ENCODE measurements at places on chromosomes 5 and 9.

DNA sequence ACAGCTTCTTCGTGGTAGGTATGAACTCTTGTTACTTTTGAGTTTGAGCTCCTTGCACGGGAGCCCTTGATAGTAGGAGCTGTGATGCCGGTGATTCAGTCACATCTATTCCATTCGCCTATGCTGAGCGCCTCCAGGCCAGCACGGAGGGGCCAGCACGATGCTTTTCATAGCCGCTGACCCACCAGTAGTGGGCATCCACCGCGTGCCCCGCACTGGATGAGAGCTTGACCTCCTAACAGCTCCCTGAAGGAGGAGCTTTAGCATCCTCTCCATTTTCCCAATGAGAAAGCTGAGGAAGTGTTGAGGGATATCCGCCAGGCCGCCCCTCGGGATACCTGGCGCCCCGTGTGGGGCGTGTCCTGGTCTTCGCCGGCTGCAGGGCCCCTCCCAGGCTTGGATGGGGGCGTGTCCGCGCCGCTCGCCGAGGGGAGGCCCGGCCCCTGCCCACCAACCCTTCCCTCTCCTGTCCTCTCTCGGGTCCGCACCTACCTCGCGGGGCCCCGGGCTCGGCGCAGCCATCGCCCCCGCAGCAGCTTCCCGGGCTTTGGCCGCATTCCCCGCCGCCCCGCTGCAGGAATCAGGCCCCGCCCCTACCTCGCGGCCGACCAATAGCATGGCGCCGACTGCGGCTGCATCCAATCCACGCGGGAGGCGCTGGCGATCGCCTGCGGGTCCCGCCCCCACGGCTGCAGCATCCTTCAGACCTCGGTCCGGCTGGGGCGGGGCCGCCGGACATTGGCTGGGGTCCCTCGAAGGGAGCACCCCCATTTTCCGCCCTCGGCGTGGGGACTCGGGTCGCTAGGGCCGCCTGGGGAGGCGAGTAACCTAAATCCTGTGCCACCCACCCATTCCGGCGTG is at the start of gene PIP5KL1:
PIP5KL1 (minus strand) TSS at position 547 of the 861 bp plus-strand sequence; CDS start at position 522, 25 bp downstream.
- DNase-seq, result peak; percentile 85

DNA sequence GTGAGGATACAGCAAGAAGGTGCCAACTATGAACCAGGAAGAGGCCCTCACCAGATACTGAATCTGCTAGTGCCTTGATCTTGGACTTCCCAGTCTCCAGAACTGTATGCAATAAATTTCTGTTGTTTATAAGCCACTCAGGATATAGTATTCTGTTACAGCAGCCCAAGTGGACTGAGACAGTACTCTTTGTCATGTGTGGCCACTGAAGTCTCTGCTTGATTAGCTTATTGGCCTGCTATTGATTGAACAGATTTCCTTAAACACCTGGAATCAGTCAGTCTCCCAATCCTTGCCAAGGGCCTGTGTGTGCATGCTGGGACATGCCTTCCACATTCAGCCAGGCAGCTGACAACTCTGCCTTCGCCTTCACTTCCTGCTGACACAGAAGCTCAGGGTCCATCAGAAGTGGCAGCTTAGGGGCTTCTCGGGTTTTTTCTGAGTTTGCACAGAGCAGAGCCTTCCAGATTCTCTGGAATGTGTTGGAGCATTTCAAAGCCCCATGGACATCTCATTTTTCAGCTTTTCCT is 13.7 kb upstream of the ROR2 start:
- DNase-seq, result no peak

DNA sequence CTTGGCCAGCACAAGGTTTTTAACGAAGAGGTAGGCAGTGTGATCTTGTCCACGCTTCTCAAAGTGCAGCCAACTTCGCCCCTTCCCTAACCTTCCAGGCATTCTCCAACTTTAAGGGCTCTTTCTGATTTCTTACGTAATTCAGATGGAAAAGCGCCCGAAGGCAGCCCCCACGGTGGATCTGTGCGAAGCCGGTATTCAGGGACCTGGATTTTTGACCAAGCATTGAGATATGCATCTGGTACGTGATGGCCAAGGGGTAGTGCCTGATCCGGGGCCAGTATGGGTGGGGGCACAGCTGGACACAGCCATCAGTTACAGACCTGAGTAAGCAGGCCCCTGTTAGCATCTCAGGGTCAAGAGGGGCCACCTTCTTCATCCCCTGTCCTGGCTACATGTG is 80.0 kb downstream of the AMBP start:
- DNase-seq, result no peak

DNA sequence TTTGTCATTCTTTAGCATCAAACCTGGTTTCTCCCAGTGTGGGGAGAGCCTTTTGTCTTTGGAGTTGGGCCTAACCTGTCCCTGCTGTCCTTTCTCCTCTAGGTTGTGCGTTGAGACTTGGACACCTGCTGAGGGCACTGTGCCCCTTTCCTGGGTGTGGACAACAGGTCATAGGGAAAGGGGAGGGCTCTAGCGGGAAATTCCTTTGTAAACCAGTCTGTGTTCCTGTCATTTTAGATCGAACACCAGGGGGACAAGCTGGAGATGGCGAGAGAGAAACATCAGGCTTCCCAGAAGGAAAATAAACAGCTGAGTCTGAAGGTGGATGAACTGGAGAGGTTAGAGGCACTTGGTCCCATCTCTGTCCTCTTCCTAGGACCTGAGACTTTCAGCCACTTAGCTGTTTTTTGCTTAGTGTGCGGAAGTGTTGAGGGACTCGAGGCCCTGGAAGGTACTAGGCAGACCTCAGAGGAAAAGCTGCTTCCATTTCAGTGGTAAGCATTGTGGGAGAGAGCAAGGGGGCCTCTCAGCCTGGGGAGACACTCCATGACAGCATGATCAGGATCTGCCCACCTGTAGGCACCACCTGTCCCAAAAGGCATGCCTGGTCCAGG is 8.6 kb upstream of the GLE1 start:
- DNase-seq, result no peak

- DNase-seq, result no peak
Observed at GRCh38 chr5:8839361-8840055, 706.4 kb downstream of the SEMA5A start.

DNA sequence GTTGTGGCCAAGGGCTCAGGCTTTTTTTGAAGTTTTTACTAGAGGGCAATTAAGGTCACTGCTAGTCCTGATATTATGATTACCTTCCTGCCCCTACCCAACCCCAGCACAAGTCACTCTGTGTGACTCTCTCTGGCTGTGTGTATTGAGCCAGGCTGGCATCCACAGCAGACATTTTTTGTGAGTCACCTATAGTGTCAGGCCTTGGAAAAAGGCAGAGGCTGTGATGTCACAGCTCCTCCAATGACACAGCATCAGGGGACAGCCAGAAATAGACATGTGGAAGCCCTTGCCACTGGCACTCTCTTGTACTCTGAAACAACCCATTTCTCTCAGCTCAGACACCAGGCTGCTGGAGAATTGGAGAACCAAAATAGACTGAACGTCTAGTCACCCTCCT is 145.4 kb downstream of the NMUR2 start:
- DNase-seq, result no peak

- peak; percentile 74 for DNase-seq
Observed at GRCh38 chr5:171629628-171630349, 155.8 kb upstream of the SMIM23 start.

GRCh38 chr9:129777769-129778130 is 24.9 kb upstream of the PTGES start:
- no peak for DNase-seq

GRCh38 chr5:92916036-92916435 is 665.0 kb downstream of the NR2F1-AS1 start:
- DNase-seq, result no peak

- no peak for DNase-seq
Observed at GRCh38 chr5:164818445-164818844, 1313.0 kb downstream of the MAT2B start.

GRCh38 chr5:74766418-74766848 is 484 bp downstream of the GFM2 start:
- DNase-seq, result peak; percentile 92

DNA sequence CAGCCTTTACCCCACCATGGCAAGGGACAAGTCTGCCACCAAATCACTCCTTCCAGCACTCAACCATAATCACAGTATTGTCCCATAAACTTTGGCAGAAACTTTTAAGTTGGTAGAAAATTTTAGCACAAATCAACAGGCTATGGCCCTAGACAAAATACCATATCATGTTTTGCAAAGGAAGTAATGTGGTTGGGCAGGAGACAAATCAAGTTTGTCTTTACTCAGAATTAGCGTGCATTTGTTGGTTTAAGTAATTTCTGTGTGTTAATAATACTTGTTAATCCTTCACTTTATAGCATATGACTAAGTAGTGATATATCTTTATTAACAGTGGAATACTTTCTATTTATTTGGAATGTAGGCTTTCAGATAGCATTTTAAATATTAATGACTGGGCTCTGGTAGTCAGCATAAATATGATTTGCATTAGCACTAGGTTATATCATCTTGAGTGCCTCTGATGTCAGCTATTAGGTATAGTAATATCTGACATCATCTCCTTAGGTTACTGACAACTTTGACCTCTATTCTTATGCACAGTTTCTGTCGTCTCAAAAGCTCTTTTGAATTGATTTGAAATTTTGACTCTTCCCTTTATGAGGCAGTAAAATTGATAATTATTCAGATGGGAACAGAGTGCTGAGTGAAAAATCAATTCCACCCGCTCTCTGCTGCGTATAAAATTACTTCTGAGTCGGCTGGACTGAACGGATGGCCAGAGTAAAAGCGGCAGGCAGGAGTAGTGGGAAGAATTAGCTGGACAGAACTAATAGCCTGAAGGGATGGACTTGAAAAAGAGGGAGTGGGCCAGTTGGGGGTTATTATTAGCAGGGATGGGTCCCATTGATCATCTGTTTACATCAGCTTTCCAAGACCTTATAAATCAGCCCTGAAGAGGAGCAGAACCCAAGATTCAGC is 40.1 kb upstream of the TLX3 start:
- no peak for DNase-seq

DNA sequence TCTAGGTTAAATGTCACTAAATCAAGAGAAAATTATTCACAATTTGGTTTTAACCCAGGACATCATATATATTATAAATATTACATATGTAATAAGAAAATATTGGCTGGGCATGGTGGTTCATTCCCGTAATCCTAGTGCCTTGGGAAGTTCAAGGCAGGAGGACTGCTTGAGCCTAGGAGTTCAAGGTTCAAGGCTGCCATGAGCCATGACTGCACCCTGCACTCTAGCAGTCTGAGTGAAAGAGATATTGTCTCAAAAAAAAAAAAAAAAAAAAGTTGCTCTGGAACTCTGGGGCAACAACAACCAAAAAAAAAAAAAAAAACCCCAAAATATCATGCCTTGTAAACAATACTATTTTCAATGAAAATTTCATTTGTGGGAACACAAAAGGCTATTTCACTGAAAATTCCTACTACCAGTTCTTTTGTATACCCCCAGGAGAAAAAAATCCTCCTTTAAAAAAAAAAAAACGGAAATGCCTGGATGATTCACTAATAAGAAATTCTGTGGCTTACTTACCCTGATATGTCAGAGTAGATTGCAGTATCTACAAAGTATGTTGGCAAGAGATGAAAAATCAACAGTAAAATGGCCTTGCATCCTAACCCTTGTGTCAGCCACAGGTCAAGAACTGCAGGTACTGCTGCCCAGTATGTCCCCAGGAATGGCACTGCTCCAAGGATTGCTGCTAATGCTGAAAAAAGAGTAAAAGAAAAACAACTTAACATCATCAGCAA is 22.6 kb upstream of the CTNNAL1 start:
- DNase-seq, result no peak

DNA sequence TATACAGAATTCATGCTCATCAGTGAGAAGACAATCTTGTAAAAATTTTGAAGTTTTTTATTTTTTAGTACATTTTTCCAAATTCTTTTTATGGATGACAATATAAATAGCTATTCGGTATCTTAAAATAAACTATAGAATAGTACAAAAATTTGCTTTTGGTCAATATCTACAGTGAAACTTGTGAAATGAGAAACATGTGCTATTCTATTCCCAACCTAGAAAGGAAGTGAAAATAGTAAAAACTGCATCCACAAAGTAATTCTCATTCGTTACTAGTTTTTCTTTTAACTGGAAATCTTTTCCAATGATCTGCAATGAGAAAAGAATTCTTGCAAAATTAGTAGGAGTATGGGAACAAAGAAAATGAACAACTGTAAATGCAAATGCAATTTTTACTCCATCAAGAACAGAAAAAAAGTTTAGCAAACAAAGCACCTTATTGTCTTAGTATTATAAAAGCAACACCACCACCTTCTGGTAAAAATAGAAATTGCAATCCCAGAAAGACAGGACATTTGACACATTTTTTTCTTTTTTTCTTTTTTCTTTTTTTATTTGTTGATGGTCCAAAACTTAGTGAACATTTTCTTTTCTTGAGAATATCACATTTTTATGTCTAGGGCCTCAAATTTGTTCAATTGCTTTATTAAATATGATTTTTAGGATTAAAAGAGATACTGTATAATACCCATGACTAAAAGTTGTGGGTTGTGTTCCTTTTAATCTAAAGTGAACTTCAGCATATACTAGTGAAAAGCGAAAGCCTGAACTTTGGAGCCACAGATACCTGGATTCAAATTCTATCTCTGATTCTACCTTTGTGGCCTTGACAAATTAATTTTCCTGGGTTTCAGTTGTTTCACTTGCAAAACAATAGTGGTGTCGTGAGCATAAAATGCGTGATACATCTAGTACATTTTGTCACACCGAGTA is 72.3 kb downstream of the SLCO4C1 start:
- peak; percentile 83 for DNase-seq

DNA sequence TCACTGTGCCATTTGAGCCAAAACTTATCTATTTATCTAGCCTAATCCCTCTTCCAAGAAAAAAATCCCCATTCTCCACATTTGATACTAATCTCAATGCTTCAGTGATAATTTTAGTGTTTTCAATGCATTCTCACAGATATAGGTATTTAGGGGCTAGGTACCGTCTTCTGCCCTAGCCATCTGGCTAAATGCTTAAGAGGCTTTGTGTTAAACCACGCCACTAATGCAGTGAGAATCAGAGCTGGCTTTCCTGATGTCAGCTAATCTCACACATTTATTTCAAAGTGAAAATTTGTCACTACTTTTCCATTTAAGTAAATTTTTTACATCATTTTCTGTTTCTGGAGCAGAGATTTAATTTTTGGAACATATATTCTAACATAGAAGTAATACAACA is 479.7 kb downstream of the MAN2A1 start:
- no peak for DNase-seq

GRCh38 chr9:103169798-103170197 is 174.7 kb downstream of the CYLC2 start:
- DNase-seq, result no peak
